ENCODE measurements at places on chromosomes 2 and 18. TPM values are rescaled to one million over a fixed set of nuclear protein-coding genes. Genes with fewer than 3 reads are reported as not detected.

DNA sequence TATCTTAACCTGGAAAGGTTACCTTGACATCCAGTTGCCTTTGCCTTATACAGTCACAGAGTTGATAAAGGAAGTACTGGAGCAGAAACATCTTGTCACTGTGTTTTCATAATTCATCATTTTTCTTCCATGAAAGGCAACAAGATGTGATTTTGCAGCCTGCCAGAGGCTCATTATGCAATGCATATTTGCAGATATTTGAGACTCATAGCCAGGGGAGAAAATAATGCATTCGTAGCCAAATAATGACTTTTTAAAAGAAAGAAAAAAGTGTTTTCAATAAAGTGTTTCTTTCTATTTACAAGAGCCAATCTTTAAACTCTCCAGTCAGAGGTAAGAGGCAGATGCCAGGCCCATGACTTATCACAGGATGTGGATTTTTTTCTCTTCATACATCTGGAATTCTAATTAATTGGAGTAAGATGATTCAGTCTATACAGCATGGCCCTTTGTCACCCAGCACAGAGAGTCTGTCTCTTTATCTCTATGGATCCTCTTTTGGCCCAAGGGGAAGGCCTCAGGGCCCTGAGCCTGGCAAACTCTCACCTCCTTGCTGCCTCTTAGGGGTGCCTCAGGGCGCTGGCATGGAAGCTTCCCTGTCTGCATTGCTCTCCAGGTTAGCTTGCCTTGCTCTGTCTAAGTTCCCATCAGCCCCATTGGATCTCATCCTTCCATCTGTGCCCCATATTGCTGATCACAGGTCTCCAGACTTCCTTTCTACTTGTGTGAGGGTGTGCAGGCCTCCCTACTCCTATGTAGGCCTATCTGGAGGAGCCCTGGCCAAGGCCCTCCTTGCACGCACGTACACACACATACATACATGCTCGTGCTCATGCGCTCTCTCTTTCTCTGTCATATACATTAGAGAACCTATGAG, 247.7 kb downstream of the TPGS2 start:
- no peak for DNase-seq

DNA sequence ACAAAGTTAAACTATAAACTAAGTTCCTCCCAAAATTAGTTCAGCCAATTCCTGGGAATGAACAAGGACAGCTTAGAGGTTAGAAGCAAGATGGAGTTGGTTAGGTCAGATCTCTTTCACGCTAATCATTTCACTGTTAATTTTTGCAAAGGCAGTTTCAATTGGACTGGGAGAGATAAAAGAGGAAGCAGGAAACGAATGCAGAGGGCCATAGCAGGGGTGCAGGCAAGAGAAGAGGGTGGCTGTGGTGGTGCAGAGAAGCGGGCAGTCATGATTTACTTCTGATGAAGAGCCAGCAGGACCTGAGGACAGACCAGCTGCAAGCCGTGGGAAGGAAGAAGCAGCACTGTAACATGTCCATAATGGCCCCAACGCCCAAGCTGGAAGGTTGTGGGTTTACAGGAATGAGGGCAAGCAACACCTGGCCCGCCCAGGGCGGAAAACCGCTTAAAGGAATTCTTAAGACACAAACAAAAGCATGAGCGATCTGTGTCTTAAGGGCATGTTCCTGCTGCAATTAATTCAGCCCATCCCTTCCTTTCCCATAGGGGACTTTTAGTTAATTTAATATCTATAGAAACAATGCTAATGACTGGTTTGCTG, 4.1 kb upstream of the RMP24 start:
- DNase-seq: no peak

DNA sequence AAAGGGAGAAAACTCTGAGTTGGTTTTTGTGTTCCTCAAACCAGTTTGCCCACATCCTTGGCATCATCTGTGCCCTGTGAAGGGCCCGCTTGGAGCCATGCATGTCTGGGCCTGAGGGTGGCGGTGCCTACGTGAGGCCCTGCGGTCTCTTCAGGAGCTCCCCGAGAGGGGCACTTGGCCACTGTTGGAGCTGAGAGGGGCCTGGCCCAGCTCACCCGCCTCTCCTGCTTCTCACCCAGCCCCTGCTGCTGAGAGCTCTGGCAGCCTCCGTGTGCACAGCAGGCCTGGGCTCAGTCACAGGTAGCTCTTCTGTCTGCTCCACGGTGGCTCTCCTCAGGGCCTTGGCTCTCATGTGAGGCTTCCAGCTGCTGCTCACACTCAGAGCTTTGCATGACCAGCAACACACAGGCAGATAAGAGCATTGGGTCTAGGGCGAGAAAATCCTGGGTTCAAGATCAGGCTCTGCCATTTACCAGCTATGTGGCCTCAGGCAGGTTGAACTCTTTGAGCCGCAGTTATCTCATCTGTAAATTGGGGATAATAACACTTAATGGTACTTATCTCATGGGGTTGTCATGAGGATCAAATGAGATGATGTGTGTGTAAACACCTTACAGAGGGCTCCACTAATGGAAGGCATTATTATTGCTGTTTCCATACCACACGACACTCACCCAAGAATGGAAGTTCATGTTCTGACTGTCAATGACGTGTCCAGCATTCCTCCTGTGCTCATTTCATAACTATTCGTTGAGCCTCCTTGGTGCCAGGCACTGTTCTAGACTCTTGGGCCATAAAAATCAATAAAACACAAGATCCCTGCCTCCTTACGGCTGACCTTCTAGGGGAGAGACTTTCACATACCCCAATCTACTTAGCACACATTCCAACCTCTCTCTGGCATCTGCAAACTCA, 41.6 kb upstream of the PLB1 start:
- DNase-seq: no peak

GRCh38 chr18:44938720-44939665, 258.3 kb downstream of the SETBP1 start:
- no peak for DNase-seq

DNA sequence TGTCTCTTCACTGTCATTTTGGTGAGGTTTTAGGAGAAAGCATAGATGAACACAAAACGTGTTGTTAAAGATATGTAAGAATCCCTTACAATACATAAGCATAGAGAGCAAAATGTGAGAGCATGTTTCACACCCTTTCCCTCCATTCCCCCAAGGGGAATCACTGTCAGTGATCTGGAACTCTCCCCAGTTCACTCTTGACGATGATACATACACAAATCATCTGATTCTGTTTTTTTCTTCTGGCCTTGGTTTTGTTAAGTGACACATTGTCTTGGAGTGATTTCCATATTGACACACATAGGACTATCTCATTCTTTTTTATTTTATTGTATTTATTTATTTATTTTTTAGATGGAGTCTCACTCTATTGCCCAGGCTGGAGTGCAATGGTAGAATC, 53.7 kb upstream of the TANC1 start:
- no peak for DNase-seq

- no peak for DNase-seq
Measured at GRCh38 chr2:10779776-10780490, 32.7 kb downstream of the PDIA6 start.

- DNase-seq: no peak
Measured at GRCh38 chr18:47191961-47192360, 15.8 kb upstream of the IER3IP1 start.

GRCh38 chr2:110993557-110994231, 127.0 kb upstream of the BCL2L11 start:
- DNase-seq: no peak

GRCh38 chr18:69819460-69819859, 128.2 kb downstream of the CD226 start:
- DNase-seq: no peak

DNA sequence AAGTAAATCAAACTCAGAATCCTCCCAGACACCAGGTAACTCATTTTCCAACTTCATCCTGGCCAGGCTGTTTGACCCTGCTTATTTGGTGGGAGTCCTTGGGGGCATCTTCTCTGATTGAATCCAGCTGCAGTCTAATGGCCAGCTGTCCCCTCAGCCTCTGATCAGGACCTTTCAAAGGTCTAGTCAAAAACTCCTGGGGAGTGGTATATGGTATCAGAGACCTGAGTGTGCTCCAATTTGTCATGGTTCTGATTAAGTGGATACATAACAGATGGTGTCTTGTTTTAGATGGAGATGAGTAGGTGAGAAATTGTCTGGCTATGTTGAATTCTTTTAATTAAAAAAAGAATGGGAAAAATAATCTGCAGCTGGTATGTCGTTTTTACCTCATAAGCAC, 842.6 kb upstream of the ACVR2A start:
- DNase-seq: no peak

DNA sequence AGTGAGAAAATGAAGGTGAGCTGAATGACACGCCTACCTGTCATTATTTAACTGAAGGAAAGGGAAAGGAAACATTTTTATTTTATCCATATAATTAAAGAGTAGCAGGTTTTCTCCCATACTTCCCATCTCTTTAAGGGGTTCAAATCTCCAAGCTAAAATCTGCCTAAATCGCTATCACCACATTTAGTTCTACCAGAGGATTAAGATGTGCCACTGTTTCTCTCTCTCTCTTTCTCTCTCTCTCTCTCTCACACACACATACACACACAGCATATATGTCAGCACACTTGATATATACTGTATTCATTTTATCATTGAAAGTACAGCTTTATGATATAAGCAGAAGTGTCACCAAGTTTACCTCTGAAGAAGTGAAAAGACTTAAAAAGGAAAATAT, 3.1 kb downstream of the WIPF1 start:
- DNase-seq: no peak

DNA sequence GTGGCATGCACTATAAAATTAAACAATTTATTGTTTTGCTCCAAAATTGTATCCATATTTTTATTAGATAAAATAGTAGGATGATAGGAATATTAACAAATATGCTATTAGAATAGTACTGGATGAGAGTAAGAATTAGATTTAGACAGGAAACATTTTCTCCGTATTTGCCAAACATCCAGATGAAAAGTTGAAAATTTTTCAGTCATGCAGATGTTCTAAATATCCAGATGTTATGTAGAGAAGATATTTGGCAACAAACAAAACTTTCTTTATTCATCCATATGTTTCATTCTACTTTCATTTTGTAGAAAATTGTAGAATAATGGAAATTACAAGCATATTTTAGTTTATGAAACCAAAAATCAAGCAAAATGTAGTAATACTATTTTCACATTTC, 45.2 kb upstream of the NEUROD1 start:
- no peak for DNase-seq

GRCh38 chr18:23068011-23068410, 67.3 kb upstream of the CABLES1 start:
- no peak for DNase-seq

- no peak for DNase-seq
Measured at GRCh38 chr2:221364672-221365071, 207.4 kb downstream of the EPHA4 start.

DNA sequence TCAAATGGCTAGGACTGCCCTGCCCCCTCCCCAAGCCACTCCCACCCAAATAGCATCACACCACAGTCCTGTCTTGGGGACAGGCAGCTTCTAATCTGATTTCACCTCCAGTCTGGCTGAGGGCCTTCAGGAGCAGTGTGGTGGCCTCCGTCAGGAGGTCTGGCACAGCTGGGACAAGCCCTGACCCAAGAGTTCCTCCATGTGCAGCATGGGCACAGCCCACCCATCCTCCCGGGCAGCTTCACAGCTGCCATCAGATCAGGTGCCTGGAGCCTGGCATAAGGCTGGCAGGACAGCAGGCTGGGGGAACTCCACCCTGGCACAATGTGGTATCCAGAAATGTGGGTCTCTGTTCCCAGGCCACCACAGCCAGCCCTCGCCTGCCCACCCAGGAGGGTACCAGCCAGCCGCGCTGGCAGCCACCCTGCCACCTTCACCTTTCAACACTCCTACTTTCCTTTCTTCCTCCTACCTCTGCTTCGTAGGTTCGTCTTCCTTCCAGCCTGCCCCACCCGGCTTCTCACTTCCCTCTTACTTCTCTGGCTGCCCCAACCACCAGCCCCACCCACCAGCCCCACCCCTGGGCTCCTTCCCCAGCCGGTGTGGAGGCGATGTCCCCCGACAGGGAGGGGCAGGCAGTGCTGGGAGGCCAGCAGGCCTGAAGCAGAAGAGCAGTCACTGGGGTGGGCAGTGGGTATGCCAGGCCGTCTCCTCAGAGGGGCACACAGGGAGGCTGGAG, at the start of gene CAPG:
CAPG (minus strand) TSS at position 522 of the 739 bp plus-strand sequence. CDS start 8,221 bp downstream, outside the sequence.
- peak; percentile 47 for DNase-seq

DNA sequence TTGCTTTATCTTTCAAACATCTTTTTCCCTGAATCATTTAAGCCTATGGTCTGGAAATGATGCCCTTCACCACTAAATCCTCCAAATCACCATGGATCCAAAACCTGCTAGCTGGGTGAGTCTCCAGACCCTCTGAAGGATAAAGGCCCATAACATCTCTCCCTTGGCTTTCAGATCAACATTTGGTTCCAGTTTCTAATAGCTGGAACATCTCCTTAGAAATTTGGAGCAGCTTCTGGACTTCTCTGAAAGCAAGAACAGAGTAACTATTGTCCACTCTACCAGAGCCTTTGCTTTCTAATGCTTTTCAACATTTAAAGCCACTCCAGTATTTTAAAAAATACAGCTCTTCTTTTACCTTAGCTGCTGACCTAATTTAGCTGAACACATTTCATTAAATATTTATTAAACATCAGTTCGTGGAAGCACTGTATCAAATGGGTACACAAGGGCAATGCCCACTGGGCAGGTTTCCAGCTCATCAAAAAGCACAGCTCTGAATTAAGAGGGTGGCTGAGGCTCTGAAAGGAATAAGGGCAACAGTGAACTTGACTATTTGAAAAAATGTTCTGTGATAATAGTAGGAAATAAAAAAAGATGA, 75.3 kb downstream of the GALNT3 start:
- no peak for DNase-seq

- peak; percentile 74 for DNase-seq
Measured at GRCh38 chr2:113979191-113980128, 89.6 kb downstream of the ACTR3 start.

DNA sequence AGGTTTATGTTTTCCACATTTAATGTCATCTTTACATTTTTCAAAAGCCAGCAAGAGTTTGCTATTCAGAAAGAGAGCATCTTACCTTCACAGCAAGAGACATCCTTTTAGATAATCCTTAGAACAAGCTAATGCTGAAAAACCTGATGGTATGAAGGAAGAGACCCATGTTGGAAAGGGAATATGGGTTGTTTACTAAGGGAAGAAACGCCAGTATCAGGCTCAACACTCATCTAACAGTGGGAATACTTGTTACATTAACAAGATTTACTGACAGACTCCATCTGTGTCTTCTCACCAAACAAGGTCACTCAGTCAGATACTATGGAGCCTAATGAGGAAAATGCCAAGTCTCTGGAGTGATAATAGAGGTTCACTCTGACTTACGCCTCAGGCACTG, 1474.1 kb upstream of the SLC39A10 start:
- DNase-seq: no peak

DNA sequence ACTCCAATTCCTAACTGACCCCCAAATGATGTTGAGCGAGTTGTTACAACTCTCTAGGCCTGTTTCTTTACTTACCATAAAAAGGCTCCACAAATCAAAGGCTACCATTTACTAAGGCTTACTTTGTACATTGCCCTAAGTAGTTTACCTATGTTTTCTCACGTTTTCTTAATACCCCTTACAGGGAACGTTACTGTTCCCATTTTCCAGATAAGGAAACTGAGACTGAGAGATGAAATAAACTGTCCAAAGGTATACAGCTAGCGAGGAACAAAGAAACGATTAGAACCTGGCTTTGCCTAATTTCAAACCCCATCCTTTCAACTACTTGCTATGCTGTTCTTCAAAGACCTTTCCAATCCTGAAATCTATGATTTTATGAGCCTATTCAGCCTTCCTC, 74.8 kb upstream of the SPTBN1 start:
- no peak for DNase-seq

The SERPINB4 gene
- 0.53 TPM for total RNA-seq

The CCDC142 gene
- 14.0 TPM for total RNA-seq

The CNGA3 gene
- total RNA-seq: not detected

The SLC9A4 gene
- total RNA-seq: 0.11 TPM

The CNOT9 gene
- total RNA-seq: 61.9 TPM

Data from WTC11 (cell line).